ENCODE measurements at places on chromosomes 13 and 19.

DNA sequence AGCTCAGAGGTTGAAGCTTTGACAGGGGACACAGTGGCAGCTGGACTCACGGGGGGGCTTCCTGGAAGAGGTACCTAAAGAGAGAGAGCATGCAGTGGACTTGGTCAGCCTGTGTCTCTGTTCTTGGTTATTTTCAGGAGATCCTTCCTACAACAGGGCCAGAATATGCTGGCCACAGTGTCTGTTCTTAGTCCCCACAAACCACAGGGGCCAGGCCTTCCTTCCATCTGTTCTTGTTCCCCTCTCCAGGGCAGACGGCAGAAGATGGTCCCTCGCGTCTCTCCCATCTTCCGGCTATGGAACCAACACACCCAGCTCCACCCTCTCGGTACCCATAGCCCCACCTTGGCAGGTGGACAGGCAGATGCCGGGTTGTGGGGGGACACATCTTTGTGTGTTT lies 24.8 kb downstream of the MAST3 start:
- DNase-seq: no peak

- DNase-seq: no peak
Measured at GRCh38 chr19:35498984-35499527, 8.8 kb upstream of the KRTDAP start.

DNA sequence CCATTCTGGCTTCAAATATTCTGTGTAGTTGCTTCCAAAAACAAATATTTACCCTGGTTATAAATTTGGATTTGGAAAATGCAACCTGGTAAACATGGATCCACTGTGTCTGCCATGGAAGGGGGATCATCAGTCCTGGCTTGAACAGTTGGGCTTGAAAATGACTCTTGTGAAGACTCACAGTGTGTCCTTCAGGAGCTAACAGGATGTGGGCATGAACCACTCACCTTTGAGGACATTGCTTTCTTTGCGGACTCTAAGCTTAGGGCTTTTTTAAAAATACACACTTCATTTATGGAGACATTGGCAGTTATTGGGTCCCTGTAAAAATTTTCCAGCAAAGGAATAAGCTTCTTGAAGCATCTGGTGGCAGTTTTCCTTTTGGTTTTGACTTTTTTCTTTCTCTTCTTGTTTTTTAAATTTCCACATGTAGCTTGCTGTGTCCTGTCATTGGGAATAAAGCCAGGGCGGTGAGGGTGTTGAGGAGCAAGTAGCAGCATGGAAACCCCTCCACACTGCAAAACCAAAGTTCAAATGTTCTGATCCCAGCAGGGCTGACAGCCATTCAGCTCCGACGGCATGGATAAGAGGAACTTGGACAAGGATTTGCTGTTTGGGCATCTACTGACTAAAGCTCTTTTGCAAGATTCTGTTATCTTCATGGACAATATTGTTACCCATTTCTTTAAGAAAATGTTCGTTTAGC lies 39.5 kb upstream of the SERP2 start:
- DNase-seq: no peak

DNA sequence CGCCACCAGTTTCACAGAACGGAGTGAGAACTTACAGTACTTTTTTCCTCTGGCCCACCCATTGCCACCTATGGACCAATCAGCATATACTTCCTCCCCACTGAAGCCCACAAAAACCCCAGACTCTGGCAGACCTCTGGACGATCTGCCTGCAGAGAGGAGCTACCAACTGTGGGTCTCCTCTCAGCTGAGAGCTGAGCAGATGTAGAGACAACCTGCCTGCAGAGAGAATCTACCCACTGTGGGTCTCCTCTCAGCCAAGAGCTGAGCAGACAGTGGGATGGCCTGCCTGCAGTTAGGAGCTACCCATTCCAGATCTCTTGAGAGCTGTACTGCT lies 69.7 kb downstream of the PIBF1 start:
- DNase-seq: no peak

DNA sequence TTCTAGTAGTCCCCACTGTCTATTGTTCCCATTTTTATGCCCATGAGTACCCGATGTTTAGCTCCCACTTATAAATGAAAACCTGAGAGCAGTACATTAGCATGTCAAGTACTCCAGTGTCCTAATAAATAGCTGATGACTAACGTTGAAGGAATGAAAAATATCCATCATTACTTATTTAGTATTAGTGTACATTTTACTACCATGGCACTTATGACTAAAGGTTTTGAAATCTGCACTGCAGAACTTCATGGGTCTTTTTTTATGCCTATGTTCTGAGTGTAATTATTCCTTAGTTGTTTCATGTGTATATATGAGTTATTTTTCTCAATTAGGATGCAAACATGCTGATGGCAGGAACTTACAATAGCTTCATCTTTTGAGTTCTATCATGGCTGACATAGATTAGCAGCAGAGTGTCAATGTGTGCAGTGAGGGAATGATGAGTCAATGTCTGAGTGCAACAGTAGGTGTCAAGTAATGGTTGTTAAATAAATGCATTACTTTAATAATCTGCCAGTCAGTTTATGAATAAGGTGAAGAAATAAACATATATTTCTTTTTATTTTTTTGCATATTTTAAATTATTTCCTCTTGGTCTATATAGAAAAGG lies 188.4 kb downstream of the ITGBL1 start:
- DNase-seq: no peak

DNA sequence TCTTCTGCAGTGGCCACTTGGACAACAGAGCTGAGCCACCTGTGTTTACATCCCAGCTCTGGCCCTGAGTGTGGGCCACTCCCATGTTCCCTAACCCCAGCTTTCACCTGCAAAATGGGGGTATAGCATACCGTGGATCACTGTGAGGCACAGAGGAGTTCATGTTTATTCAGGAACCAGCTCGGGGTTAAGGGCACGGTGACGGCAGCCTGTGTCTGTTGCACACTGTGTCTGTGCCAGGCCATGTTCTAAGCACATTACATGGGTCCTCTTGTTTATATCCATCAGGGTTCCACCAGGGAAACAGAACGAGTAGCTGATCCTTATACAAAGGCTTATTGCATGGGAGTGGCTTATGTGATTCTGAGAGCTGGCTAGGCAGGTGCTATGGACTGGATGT lies 14.0 kb upstream of the IGLON5 start:
- DNase-seq: no peak

DNA sequence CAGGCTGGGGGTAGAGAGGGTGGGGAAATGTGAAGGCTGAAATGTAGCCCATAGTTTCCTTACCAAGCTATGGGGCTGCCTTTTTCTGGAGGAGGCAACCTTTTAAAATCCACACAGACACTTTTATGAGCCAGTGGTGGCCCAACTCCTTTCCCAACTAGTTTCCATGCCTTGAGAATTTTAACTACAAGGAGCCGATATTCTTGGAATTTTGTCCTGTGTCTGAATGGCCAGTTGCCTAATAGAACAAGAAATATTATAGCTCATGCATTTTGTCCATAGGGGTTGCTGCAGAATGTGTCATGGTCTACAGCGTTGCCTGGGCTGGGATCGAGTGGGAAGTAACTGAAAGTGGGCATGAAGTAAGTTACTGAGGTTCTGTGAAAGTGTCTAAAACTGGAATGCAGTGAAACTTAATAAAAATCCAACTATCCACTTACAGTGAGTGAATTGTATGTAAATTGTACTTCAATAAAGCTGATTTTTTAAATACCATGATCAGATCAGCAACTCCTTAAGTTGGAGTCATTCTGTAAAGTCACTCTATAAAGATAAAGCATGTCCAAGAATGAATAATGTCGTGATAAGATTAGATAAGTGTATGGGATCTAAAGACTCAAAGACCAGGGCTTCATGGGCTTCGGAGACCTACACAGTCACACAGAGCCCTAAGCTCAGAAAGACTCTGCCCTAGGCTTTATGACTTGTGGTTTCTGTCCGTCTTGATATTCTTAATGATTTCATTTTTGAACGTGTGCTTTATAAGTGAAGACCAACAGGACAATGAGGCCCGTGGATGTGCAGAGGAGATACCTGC lies 122.6 kb upstream of the FNDC3A start:
- no peak for DNase-seq

DNA sequence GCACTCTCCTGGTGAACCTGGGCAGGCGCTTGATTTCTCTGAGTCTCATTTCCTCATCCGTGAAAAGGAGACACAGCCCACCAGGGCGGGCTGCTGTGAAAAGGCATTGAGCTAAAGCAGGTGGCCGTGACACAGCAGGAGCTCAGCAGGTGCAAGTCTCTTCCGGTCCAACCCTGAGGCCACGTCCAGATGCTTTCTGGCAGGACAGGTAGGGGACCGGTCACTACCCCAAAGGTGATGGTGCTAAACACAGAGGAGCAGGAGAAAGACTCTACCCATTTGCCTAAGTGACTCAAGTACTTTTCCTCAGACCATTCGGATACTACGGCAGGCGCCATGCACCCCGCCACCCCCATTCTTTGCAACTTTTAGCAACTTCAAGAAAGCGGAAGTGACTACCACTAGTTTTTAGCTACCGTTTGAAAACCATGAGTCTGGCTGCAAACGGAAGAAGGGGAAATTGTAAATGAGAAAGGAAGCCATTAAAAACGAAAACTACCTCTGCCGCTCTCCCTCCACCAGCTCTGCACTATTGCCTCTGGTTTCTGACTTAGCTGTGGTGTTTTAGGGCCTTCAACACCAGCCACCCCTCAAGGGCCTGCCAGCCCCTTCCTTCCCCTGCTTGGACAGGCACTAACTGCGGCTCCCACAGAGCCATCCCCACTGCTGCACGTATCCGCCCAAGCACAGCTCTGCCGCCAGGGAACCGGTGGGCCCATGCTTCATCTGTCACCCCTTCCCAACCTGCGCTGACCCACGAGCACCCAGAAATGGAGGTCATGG lies 4.8 kb downstream of the PPP6R1 start:
- DNase-seq: peak; percentile 59

DNA sequence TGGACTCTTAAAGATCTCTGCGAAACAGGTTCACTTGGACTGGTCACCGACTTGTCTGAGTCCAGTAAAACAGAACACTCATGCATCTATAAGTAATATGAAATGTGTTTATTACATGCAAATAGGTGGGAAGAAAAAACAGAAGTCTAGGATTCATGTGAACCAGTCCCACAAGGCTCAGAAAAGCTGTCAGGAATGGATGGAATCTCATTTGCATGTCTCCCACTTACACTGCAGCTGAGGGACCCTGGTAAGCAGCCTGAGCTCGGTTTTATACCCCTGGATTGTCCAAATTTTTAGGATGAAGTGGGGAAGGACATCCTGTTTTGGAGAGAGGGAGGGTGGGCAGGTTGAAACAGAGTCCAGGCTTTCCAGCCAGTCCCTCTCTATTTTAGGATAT lies 1545.1 kb upstream of the PCDH20 start:
- DNase-seq: no peak

DNA sequence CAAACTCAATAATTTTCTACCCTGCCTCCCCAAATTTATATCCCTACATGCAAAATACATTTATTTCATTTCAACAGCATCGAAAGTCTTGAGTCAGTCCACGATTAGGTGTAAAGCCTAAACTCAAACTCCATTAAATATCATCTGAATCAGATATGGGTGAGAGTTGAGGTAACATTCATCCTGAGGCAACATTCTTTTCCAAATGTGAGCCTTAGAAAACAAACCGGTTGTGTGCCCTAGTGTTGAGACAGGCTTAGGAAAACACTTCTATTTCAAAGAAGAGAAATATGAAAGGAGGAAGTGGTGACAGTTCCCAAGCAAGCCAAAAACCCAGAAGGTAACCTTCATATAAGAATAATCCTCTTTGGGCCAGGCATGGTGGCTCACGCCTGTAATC lies 12.1 kb upstream of the ZNF441 start:
- DNase-seq: no peak

- DNase-seq: no peak
Measured at GRCh38 chr13:103184413-103184812, 118.2 kb upstream of the SLC10A2 start.

DNA sequence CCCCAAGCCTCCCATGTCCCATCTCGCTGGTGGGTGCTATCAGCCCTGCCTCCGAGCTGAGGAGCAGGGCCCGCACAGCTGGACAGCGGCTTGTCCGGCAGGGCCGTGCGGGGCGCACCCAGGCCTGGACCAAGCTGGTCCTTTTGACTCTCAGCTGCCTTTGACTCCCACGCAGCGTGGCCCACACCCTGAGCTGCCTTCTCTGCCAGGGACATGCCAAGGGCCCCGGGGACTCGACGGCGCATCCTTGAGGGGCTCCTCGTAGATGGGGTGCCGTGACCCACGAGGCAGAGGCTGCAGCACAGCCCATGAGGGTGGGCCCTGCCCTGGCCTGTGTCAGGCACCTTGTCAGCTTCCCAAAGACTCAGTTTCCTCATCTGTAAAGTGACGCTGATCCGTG lies 38.8 kb upstream of the F7 start:
- DNase-seq: no peak

DNA sequence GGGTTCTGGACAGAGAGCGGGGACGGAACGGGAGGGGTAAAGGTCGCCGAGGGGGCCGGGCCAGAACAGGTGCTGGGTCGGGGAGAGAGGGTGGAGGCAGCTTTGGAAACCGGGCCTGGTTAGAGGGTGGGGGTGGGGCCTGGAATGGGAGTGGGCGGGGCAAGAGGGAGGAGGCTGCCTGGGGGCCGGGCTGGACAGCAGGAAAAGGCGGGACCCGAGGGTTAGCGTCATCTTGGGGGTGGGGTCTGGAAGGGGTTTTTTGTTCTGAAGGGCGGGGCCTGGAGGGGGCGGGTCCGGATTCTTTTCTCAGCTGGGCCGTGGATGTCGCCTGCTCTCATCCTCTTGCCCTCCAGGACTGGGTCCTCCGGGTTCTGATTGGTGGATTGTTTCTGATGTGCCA lies 4.3 kb upstream of the ZNF813 start:
- peak; percentile 24 for DNase-seq

DNA sequence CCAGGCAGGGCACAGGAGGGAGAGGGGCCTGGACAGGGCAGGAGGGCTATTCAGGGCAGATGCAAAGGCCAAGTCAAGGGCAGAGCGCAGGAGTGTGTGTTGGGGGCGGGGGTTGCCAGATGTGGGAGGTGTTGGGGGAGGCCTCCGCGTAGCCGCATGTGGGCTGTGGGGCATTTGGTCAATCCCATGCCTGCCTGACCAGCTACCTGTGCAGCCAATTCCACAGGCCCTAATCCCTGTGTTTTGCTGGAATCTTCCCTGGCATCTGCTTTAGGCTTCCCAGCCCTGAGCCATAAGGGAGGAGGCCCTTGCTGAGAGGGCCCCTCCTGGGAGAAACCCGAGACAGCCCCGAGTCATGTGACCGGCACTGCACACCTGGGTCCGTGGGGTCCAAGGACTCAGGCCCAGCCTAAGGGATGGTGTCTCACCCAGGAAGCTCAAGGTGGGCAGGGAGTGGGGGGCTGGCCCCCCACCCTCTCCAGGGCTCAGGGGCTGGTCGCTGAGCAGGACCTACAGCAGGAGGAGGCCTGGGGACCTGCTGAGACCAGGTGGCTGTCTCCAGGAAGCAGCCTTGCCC lies 20.3 kb downstream of the RFX1 start:
- peak; percentile 37 for DNase-seq

- DNase-seq: no peak
Measured at GRCh38 chr13:39132286-39133230, 94.3 kb downstream of the NHLRC3 start.

DNA sequence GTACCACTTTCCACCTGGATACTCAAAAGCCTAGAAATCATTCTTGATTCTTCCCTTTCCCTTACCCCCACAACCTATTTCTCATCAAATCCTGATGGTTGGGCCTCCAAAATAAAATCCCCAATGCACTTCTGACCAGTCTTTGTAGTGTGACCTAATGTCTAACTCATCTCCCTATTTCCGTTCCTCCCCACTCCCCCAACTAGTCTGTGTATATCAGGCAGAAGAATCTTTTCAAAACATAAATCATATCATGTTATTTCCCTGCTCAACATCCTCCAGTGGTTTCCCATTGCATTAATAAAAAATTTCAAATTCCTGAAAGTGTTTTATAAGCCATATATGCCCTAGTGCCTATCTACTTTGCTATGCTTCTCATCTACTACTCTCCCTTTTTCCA lies 17.7 kb downstream of the CCDC122 start:
- DNase-seq: no peak

Data from stimulated activated naive CD8-positive, alpha-beta T cell treated with anti-CD3 and anti-CD28 coated beads, Interleukin-15, Interleukin-2, amounts not matched to agents 100 U/mL and 50 U/mL, for 24 hours (primary cell).